ENCODE measurements at places on chromosomes 5 and 9. TPM values are rescaled to one million over a fixed set of nuclear protein-coding genes. Genes with fewer than 3 reads are reported as not detected.

ADGRD2 gene
- total RNA-seq: not detected

ZDHHC11B gene
- not detected for total RNA-seq

CDC23 gene
- 44.3 TPM for total RNA-seq

CDKN2A gene
- total RNA-seq: not detected

OMD gene
- total RNA-seq: not detected

GRIN1 gene
- total RNA-seq: not detected

TMEM174 gene
- total RNA-seq: not detected

DNA sequence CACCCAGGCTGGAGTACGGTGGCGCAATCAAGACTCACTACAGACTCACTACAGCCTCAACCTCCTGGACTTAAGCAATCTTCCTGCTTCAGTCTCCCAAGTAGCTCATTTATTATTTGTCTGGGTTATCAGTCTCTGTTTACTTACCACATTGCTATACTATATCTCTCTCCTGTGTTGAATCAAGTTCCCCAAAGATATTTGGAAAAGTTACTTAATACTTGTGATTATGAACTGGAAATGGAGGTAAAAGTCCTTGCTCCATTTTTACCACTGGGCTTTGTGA is 55.6 kb downstream of the ANGPTL2 start:
- no peak for DNase-seq

GRCh38 chr9:79129865-79130480 is 441.8 kb upstream of the TLE4 start:
- DNase-seq: peak; percentile 10

GRCh38 chr5:102924963-102925362 is 169.9 kb downstream of the PAM start:
- DNase-seq: no peak

- no peak for DNase-seq
These were observed 6.8 kb downstream of the RPL12 start for GRCh38 chr9:127444283-127444920.

DNA sequence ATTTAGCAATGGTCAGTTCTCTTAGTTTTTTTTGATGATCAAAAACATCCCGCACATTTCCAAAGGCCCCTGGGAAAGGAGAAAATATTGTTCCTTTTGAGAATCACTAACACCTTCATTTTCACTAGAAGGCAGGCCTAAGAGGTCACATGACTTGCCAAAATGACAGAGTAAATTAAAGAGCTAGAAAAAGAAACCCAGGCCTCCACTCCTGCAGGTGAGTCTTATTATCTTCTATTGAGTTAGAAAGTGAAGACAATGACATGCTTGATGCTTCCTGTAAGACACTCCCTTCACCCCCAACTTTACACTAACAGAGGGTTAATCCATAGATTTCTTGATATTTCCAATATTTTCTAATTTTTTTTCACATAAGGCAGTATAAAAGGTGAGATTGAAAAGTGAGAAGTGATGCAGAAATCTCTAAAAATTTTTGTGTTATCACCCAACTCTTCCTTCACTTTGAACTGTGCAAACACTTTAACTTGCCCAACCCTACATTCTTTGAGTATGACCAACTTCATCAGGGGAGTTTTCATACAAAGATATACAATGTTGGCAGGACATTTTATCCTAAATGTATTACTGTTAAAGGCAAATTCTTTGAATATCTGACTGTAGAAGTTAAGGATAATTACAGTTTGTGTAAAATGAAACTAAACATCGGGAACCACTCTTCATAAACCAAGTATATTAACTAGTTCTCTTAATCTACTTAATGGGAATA is 57.1 kb downstream of the SUB1 start:
- no peak for DNase-seq

GRCh38 chr9:127877566-127877998 is at the start of gene AK1:
Gene AK1 (minus strand): TSS chr9:127877675. CDS start chr9:127874617, 3,058 bp downstream.
- DNase-seq: peak; percentile 79

- DNase-seq: peak; percentile 46
These were observed at the start of gene TLR4 for GRCh38 chr9:117704024-117704575. Gene TLR4 (plus strand): TSS chr9:117704403. CDS start chr9:117704473, 70 bp downstream.

DNA sequence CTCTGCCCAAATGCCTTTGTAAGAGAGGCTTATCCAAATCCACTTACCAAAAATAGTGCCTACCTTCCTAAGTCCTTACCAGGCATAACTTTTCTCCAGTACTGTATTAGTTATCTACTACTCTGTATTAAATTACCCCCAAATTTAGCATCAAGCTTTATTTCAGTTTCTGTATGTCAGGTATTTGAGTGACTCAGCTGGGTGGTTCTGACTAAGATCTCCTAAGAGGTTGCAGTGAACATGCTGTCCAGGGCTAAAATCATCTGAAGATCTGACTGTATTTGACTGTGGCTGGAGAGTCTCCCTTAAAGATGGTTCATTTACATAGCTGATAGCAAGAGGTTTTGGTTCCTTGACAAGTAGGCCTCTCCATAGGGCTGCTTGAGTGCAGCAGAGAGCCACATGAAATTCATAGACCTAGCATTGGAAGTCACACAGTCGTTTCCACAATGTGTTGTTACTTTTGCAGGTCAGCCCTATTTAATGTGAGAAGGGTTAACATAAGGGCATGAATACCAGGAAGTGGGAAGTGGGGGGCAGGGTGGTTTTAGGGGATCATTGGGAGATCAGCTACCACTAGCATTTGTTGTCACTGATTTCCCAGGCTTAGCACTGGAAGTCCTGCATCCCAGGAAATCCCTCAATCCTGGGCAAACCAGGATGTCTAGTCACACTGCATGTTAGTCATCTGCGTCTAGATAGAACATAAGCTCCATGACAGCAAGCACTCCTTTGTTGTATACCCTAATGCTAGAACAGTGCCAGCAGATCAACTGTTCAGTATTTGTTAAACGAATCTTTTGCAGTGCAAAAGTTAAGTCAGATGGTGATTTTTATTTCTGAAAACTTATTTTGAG is 2.0 kb upstream of the ZNF622 start:
- no peak for DNase-seq

All from MG63 (cell line).